CMK (cell line): ENCODE measurements at places on chromosomes 13 and 19.

- no peak for DNase-seq
These were observed 68.6 kb downstream of the FOXO1 start for GRCh38 chr13:40597735-40598365.

GRCh38 chr13:26526702-26527216, 30.7 kb upstream of the WASF3 start:
- DNase-seq = no peak

- no peak for DNase-seq
These were observed 1215.4 kb downstream of the PCDH9 start for GRCh38 chr13:66014771-66015170.

DNA sequence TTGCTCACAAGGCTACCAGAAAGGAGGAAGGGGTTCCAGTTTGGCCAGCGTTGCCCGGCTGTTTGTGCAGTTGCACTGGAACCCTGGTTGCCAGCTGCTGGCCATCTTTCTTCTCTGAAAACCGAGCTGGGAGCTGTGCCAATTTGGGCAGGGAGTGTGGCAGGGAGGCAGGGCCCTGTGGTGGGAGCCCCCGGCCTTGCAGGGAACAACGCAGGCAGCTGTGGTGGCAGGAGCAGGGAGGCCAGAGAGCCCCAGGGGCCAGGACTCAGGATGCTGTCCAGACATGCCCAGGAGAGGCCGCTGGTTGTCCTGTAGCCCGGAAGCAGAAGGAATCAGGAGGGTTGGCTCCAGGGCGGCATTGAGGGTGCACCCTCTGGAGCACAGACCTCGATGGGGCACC, 4.8 kb downstream of the KMT5C start:
- DNase-seq = no peak

DNA sequence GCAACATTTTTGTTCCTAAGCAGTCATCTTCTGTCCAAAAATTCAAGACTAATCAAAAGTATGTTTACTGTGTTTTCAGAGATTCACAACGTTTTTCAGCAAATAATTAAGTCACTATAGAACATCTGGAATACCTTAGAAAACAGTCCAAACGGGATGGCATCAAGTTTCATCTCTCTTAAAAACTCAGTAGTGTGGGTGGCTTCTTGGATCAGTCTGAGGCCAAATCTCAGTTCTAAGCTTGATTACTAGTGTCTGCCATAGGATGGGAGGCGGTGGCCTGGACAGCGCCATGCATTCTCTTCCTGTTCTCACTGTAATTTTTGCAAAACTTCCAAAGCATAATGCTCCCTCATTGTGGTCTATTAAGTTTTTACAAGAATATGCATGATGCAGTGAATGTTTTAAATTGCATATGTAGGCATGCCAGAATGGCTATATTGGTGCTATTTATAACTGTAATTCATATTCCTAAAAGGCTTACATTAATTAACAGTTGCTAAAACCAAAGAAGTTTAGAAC, 37.1 kb downstream of the ANKRD10 start:
- no peak for DNase-seq

GRCh38 chr13:28140433-28141125, 2.2 kb downstream of the PAN3 start:
- no peak for DNase-seq

- no peak for DNase-seq
These were observed 4.9 kb downstream of the TMEM259 start for GRCh38 chr19:1015782-1016646.

DNA sequence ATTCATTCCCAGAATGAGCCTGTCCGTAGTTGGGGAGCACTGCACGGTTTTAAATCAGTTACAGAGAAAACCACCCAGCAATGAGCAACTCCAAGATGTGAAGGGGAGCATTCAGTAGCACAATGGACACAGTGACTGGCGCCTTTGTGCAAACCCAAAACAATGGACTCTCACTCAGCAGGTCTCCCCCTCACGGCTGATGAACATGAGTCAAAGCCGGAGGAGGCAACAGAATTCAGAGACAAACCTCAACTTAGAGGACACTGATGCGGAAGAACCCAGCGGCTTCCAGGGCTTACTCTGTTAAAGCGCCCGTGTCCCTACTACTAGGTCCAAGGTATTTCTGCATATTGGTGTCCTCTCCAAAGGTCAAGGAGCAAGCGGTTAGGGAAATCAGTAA, 17.7 kb downstream of the PLEKHF1 start:
- DNase-seq = no peak

DNA sequence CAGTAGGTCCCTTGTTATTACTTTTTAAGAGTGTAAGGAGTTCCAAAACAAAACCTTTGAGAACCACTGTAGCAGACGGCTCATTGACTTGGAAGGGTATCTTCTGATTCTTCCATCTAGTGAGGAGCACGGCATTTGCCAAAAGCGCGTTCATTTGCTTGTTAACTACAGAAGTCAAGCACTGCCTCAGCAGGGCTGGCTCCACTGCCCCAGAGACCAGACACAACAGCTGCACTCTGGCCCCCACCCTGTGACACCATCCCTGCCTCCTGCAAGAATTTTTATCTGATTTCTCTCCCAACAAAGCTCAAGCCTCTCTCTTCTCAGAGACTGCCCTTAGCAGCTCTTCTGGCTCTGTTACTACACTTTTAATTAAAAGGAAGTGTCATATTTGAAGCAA, 20.7 kb upstream of the XPO4 start:
- DNase-seq = no peak

DNA sequence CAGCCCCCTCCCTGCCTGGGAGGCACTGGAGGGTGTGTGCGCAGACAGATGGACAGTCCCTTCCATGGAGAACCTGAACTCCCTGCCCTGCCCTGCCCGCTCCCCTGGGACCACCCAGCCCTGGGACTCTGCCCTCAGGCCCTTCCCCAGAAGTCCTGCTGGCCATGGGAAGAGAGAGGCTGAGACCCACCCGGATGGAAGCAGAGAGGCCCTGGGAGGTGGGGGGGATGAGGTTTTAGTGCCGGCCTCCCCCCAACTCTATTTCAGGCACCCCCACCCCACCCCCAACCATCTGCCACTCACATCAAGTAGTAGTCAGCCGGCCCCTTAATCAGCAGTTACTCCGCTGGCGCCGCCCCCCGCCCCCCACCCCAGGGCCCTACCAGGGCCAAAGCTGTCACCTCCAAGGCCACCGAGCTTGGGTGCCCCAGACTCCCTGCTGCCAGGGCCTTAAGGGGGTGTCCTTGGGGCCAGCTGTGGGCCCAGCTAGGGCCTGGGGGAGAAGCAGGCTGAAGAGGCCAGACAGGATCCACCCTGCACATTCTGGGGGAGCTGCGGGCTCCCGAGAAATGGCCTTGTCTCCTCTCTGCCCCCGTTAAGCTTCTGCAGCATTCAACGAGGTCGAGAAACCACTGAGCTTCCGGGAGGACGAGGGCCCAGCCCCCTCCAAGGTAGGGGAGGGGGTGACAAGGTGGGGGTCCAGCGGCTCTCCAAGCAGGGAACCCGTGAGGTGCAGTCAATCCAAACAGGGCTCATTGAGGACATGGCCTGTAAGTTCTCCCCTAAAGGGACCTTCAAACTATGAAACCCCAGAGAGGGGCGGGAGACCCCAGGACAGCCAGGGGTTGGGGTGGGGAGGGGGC, 17.4 kb downstream of the NMRK2 start:
- peak; percentile 64 for DNase-seq

DNA sequence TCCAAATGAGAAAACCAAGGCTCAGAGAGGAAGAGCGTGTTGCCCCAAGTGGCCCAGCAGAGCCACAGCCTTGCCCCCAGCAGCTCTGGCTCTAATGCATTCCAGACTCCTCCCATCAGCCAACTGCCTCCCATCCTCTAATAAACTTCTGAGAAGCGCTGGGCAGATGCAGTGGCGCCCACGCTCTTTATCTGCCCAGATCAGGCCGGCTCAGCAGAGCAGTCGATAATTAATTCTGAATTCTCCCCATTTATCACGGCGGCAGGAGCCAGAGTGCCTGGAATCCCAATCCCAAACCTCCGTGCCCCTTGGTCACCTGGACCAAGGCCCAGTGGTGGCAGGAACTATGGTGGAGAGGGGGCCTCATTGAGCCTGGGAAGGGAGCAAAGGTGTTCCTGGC, 13.9 kb downstream of the TINCR start:
- no peak for DNase-seq

DNA sequence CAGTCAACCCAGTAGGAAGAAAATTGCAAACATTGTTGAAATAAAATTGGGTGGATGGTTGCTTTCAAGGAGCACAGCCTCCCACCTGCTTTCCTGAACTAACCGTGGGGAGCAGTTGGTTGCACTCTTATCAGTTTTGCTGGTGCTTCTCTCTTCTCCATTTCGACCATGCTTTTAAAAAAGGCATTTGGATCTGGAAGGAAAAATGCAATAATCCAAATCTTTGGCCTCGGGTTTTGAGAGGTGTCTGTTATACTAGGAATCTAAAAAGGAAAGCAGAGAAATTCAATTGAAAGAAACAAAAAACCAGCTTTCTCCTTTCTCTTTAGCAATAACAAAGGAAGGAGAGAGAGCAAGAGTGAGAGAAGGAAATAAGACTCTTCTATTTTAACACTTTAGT, 113.6 kb upstream of the ARGLU1 start:
- DNase-seq = no peak

GRCh38 chr13:66347486-66348117, 882.5 kb downstream of the PCDH9 start:
- no peak for DNase-seq

DNA sequence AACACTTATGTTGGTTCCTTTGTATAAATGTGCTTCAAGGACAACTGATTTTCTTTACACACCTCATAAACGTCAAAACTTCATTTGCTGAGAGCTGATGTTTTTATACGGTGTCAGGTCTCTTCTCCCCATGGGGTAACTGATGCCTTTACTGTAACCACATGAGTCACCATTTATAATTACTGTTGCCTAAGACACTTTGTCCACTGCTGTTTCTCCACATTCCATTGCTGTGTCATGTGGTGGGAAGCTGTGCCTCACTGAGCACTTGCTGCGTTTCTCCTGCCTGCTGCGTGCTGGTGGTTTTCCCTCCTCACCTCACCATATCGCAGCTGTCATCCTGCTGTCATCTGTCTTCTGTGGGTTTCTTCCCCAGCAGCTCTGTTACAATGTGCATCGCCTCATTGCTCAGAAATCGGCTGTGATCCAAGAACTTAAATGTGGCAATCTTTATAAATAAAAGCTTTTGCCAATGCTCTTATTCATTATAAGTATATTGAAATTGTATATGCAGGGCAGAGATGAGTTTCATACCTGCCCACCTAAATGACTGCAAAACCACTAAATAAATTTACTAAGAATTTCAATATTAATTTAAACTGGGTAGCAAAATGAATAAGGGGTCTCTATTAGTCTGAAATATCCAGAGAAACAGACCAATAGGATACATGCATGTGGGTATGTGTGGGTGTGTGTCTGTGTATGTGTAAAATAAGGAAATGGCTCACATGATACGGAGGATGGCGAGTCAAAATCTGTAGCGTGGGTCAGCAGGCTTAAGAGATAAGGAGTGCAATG, 547.0 kb upstream of the SLITRK5 start:
- peak; percentile 70 for DNase-seq

- DNase-seq = no peak
These were observed 431.1 kb downstream of the EFNB2 start for GRCh38 chr13:106104281-106104901.

DNA sequence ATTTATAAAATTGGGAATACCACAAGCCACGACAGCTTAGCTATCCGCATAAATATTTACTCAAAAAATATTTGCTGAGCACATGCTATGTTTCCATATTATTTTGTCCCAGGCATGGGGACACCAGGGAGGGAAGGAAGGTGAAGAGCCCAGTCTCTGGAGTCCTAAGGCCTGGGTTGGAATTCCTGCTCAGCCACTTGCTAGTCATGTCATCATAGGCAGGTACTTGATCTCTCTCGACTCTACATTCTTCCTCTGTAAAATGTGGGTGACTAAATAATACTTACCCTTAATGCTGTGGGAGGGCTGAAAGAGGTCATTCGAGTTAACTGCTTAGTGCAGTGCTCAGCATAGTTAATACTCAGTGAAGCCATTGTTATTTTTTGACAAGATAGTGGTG, 4.3 kb upstream of the RNASEH2B start:
- no peak for DNase-seq
